ENCODE measurements at places on chromosomes 1 and 21. TPM values are rescaled to one million over a fixed set of nuclear protein-coding genes. Genes with fewer than 3 reads are reported as not detected.

The OR2T4 gene
- not detected for polyA plus RNA-seq

The PTPRU gene
- polyA plus RNA-seq, result 36.2 TPM

The PTGER3 gene
- 21.3 TPM for polyA plus RNA-seq

The GPR153 gene
- polyA plus RNA-seq, result 42.4 TPM

The ACTN2 gene
- polyA plus RNA-seq, result 18.0 TPM

The KANK4 gene
- 16.2 TPM for polyA plus RNA-seq

The GBP7 gene
- 0.16 TPM for polyA plus RNA-seq

The PLA2G2D gene
- polyA plus RNA-seq, result 0.10 TPM

The PPP1R8 gene
- 51.4 TPM for polyA plus RNA-seq

The SCMH1 gene
- polyA plus RNA-seq, result 49.6 TPM

The FYB2 gene
- 5.7 TPM for polyA plus RNA-seq

The MPL gene
- 0.51 TPM for polyA plus RNA-seq

The BGLAP gene
- polyA plus RNA-seq, result 5.6 TPM

The KRTAP7-1 gene
- not detected for polyA plus RNA-seq

The ASCL5 gene
- 1.3 TPM for polyA plus RNA-seq

The MPZ gene
- polyA plus RNA-seq, result 138 TPM

The DDAH1 gene
- polyA plus RNA-seq, result 203 TPM

The TDRD5 gene
- 2.3 TPM for polyA plus RNA-seq

The PPIAL4G gene
- 0.39 TPM for polyA plus RNA-seq

Data from spinal cord (tissue), 10 donors.